SK-N-MC (cell line): ENCODE measurements at places on chromosomes 16 and 17.

DNA sequence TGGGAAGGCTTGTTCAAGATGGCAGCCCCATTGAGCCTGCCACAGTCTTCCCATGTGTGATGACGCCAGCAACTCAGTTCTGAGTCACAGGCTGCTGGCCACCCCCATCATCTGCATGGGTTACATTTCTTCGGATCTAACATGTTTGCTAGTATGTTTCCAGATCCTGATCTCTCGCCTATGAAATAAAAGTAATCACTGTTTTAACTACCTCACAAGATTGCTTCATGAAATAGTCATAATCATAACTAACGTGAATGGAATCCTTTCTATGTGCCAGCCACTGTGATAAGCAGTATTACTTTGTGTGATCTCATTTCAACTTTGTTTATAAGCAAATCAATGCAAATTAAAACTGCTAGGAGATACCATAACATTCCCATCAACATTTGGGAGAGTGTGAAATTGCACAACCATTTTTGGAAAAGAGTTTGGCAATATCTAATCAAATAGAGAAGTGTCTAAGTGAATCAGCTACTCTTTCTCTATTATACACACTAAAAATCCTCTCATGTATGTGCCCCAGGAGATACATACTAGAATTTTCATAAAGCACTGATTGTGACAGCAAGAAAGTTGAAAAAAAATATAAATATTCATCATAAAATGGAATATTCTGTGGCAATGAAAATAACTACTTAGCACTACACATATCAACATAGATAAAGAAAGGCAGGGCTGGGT lies 300.2 kb upstream of the IRX5 start:
- DNase-seq: no peak

- DNase-seq: no peak
These were observed 17.0 kb upstream of the RPRML start for GRCh38 chr17:46995841-46996571.

DNA sequence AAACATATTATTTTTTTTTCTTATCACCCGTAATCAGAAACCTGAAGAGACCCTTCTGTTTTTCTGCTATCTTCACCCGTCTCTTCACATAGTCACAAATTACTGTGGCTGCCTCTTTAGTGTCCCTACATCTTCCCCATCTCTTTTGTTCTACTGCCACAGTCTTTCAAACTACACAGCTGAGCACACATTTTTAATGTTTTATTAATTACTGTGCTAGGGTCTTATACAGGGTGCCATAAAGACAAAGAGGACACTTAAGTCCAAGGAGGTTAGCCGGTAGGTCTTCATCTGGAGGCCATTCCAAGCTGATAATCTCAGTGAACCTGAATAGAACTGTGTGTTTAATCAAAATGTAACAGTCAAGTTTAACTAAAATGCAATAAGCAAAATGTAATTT lies 20.7 kb downstream of the CNTNAP4 start:
- no peak for DNase-seq

- DNase-seq: no peak
These were observed 77.6 kb upstream of the KSR1 start for GRCh38 chr17:27378482-27379175.
